ENCODE measurements at places on chromosomes 1 and 21. TPM values are rescaled to one million over a fixed set of nuclear protein-coding genes. Genes with fewer than 3 reads are reported as not detected.

- H3K27ac ChIP-seq, result no peak overlapping the region
- no peaks in the 10 kb centered on the region for H3K4me1 ChIP-seq
- no peaks in the 10 kb centered on the region for H3K36me3 ChIP-seq
- H3K4me3 ChIP-seq, result no peak overlapping the region
- no peak for DNase-seq
- no peaks in the 10 kb centered on the region for H3K27me3 ChIP-seq
Measured at GRCh38 chr1:107894605-107895004, 70.4 kb downstream of the VAV3 start.

- DNase-seq, result no peak
- H3K36me3 ChIP-seq, result no peaks in the 10 kb centered on the region
- no peaks in the 10 kb centered on the region for H3K27me3 ChIP-seq
Measured at GRCh38 chr1:7610936-7611335, 160.2 kb upstream of the VAMP3 start.

APOBEC4 gene
- not detected for total RNA-seq

NUF2 gene
- total RNA-seq, result 2.0 TPM

SELL gene
- total RNA-seq, result 2.8 TPM

DNA sequence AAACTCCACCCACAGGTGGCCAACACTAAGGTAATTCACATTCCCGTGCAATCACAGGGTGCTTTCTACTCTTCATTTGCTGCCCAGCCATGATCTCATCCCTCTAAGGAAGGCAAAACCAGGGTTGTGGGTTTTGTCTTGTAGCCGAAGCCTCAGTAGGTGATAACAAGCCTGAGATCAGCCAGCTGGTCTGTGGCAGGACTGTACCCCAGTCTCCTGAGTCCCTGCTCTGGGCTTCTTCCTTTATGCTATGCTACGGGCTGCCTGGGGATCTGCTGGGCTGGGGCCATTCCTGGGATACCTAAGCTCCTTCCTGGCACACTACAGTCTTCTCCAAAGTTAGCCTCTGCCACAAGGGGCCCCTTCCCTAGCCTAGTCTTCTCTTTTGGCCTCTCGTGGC is 9.8 kb downstream of the PPFIA4 start:
- no peaks in the 10 kb centered on the region for H3K27me3 ChIP-seq
- no peak overlapping the region for H3K4me3 ChIP-seq
- H3K4me1 ChIP-seq, result no peaks in the 10 kb centered on the region
- no peaks in the 10 kb centered on the region for H3K36me3 ChIP-seq
- H3K27ac ChIP-seq, result no peak overlapping the region

LRRC7 gene
- total RNA-seq, result 21.3 TPM
